ENCODE measurements at places on chromosomes 13 and 19. TPM values are rescaled to one million over a fixed set of nuclear protein-coding genes. Genes with fewer than 3 reads are reported as not detected.

GRCh38 chr19:19552798-19553197, 14.7 kb downstream of the CILP2 start:
- H3K4me3 ChIP-seq, result no peak overlapping the region
- peaks cover 4% of the 10 kb centered on the region for H3K4me1 ChIP-seq
- H3K27ac ChIP-seq, result no peak overlapping the region
- H3K36me3 ChIP-seq, result no peaks in the 10 kb centered on the region
- no peaks in the 10 kb centered on the region for H3K27me3 ChIP-seq

- no peak overlapping the region for H3K4me3 ChIP-seq
- H3K27ac ChIP-seq, result peak overlapping the region; percentile 35
- peaks cover 2% of the 10 kb centered on the region for H3K27me3 ChIP-seq
- H3K4me1 ChIP-seq, result no peaks in the 10 kb centered on the region
- no peaks in the 10 kb centered on the region for H3K36me3 ChIP-seq
- no peak for DNase-seq
These were observed 17.5 kb downstream of the MISP start for GRCh38 chr19:768424-768823.

OR7A5 gene
- total RNA-seq, result not detected

- DNase-seq, result no peak
- H3K4me1 ChIP-seq, result no peaks in the 10 kb centered on the region
- H3K36me3 ChIP-seq, result no peaks in the 10 kb centered on the region
- H3K27me3 ChIP-seq, result no peaks in the 10 kb centered on the region
- H3K4me3 ChIP-seq, result no peak overlapping the region
These were observed 294.2 kb downstream of the TEX29 start for GRCh38 chr13:111614613-111615012.
